ENCODE measurements at places on chromosomes 1 and 21.
A peak's percentile ranks its signal among the peaks of the same experiment; 100 is the strongest.

GRCh38 chr1:27589841-27590426, 14.0 kb downstream of the AHDC1 start:
- no peak for DNase-seq

GRCh38 chr1:30867537-30867936, 41.0 kb downstream of the SDC3 start:
- no peak for DNase-seq

DNA sequence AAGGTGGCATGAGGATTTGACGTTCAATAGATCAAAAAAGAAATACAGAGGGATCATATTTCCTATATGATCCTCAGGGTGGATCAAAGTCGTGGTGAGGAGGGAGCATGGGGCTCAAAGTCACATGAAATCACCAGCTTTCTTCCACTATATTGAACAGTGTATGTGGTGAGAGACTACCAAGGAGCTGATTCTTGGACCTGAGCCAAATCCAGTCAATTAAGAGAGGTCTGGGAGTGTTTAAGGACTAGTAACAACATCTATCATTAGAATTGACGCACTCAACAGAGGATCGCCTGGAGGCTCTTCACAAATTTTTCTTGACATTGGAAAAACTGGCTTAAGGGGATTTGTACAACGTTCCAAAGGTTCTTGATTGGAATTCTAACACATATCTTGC, 267.7 kb upstream of the PROX1 start:
- DNase-seq, result no peak

DNA sequence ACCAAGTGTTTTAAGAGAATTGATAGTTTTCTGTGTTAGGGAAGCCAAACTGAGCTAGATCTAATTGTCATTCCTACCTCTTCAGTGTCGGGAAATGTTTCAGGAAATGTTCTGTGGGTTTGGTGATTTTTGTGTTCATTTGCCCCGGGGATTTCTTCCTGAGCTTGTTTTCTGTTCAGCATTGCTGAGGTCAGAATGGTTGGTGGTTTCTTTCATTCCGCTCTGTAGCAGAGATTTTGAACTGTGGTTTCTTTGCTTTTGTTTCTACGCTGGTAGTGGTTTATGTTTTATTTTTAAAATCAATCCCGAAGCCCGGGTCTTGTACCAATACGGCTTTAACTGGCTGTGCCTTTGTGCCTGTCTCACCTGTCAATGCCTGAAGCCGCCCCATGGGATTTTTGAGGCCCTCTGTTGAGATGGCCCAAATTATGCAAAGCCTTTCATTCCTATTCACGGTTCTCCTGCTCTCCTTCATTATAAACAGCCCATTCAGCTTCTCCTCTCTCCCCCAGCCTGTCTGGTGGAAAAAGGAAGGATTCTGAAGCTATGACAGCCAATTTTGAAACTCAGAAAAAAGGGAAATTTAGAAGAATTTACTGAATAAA, 417.2 kb upstream of the KAZN start:
- no peak for DNase-seq

GRCh38 chr1:11960715-11961114, 19.5 kb upstream of the MFN2 start:
- no peak for DNase-seq

DNA sequence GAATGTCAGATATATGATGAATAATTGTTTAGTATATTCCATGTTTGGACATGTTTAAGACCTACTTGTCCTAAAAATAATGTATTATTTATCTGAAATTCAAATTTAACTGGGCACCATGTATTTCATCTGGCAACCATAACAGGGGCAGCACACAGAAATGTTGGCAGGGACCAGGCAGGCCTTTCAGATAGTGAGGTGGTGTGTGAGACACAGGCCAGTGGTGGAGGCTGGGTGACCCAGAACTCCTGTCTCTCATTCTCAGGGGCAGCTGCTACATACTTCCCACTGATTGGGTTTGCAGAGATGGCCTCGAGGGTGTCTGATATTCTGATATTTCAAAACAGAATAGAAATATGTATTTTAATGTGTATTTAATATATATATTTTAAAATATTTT, 1.3 kb upstream of the FASLG start:
- DNase-seq, result no peak

- DNase-seq, result no peak
Observed at GRCh38 chr21:25577424-25578055, 29.7 kb downstream of the MRPL39 start.

- no peak for DNase-seq
Observed at GRCh38 chr1:225770561-225771248, 6.9 kb upstream of the SRP9 start.

DNA sequence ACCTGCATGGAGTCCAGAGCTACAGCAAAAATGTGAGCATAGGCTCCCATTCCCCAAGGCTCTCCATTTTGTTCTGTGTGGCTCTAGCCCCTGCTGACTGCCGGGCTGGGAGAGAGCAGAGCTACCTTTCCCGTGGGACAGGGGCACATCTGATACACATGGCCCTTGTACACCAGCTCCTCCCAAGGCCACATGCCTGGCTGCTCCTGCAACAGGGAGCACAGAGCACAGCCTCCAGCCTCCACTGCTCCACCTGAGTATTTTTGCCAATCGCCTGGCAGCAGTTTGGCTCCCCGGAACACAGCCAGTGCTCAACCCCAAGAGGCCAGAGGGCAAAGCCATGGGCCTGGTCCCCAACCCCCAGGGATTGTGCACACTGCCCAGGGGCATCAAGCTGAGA, 146.5 kb downstream of the CHD1L start:
- DNase-seq, result no peak

- peak; percentile 50 for DNase-seq
Observed at GRCh38 chr21:37463083-37463801, 96.7 kb downstream of the DYRK1A start.

DNA sequence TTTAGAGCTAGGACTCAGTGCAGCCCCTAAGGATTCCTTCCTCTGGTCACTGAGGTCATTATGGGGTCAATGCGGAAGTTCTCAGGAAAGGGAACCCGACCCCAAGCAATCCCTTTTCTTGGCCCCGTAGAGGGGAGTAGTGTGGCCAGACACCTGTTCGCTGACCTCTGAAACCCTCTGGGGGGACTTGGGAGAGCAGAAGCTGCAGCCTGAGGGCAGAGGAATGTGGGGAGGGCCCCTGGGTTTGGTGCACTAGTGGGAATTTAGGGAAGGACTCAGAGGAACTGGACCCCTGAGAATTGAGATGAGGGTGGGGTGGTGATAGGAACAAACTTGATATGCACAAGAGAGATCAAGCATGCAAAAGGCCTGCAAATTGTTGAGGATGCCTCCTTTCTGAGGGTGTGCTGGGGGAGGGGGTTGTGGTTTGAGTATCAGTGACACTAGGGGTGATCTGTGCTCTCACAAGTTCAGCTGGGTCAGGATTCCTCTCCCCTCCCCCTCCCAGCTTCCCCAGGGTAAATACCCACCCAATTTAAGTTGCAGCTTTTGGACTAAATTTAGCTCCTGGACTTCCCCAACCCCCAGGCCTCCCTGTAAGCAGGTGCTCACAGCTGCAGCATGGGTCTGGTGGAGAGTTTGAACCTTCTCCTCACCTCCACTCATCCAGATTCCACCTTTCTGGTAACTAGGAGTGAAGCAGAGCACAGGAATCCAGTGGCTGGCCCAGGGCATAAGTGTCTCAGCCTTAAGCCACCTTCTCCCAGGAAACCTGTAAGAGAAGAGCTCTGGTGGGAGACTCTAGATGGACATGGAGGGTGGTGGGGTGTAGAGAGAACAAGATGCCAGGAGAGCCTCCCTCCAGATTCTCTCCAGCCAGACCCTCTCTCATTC, 13.5 kb downstream of the ADAMTSL4 start:
- DNase-seq, result peak; percentile 48

- DNase-seq, result no peak
Observed at GRCh38 chr1:32536764-32537163, 2.5 kb upstream of the ZBTB8A start.

DNA sequence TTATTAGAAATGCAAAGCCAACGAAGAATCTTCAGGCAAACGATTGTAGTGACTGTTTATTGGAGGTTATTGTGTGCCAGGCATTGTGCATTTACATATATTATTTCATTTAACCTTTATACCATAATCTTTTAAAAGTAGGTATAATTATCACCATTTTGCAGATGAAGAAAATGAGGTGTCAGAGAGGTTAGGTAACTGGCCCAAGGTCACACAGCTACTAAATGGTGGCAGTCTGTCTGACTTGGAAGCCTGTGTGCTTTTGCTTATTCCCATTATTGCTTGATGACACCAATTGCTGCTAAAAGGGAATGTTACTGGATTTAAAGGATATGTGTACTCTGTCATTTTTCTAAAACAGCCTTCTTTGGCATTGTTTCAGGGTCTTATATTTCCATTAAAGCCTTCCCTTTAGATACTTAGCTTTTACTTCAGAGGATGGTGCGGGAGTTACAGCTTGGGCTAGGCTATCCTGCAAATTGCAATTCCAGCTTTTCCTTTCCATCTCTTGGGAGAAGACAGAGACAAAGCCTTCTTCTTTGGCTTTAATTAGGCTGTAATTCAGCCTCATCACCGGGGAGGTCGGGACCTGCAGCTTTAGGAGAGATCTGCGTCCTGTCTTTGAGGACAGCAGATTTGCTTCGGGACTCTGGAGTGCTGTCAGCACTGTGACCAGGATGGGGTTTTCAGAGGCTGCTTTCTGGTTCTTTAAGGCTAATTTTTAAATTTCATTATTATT, 37.4 kb upstream of the ERRFI1 start:
- no peak for DNase-seq

GRCh38 chr1:33459691-33460090, 12.8 kb upstream of the ZSCAN20 start:
- no peak for DNase-seq

DNA sequence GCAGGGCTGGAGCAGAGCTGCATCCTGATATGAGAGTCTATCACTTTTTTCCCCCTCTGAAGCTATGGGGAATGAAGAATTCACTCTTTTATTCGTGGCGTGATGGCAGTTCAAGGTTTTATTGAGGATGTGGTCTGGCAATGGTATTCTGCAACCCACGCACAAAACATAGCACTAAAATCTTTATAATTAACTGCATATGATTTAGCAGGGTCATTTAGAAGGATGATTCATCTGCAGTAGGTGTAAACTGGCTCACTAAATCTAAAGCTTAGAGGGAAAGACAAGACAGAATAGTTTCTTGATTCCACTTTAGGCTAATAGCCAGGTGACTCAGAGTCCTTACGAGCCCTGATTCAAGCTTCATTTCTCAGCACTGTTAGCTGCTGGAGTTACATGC, 25.0 kb upstream of the CHRM3 start:
- no peak for DNase-seq

GRCh38 chr21:26095131-26095530, 75.4 kb downstream of the APP start:
- DNase-seq, result no peak

DNA sequence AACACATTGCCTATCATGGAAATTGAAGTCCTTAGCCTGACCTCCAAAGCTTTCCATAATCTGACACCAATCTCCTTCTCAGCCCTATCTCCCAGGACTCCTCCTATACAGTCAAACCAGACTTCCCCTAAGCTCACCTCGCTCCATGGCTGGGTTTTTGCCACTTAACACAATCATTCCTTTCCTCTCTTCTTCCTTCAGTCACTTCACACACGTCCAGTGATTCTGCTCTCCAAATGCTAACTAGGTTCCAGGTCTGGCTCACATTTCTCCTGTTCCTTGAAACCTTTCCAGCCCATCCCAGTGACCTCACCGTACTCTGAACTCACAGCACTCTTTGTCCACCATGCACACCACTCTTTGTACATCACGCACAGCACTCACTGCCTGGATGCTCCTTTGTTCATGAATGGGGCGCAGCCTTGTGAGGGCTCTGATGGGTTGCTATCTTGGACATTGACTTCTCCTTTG, 98.4 kb downstream of the GLUL start:
- no peak for DNase-seq

GRCh38 chr1:213623064-213623581, 364.6 kb upstream of the PROX1 start:
- DNase-seq, result no peak

GRCh38 chr1:224196813-224197600, 14.0 kb downstream of the DEGS1 start:
- DNase-seq, result no peak

- DNase-seq, result no peak
Observed at GRCh38 chr1:215507119-215507518, 60.0 kb upstream of the KCTD3 start.

All from hematopoietic multipotent progenitor cell (in vitro differentiated cells).